Heart left ventricle (tissue), 16 donors: ENCODE measurements at places on chromosomes 3 and 15. TPM values are rescaled to one million over a fixed set of nuclear protein-coding genes. Genes with fewer than 3 reads are reported as not detected.

DNA sequence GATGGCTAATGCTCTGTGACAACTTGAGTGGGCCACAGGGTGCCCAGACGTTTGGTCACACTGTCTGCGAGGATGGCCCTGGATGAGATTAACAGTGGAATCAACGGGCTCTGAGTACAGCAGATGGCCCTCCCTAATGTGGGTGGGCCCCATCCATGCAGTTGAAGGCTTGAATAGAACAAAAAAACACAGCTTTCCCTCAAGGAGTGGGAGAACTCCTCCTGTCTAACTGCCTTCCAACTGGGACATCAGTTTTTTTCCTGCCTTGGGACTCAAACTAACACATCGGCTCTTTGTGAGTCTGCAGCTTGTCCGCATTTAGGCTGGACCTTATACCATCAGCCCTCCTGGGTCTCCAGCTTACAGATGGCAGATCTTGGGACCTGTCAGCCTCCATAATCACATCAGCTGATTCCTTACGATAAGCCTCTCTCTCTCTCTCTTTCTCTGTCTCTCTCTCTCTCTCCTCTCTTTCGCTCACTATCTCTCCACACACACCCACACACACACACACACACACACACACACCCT, 20.8 kb downstream of the FAM174B start:
- DNase-seq: no peak
- peaks cover 6% of the 10 kb centered on the region for H3K36me3 ChIP-seq
- no peak overlapping the region for H3K27ac ChIP-seq
- H3K4me1 ChIP-seq: peaks cover 43% of the 10 kb centered on the region

DNA sequence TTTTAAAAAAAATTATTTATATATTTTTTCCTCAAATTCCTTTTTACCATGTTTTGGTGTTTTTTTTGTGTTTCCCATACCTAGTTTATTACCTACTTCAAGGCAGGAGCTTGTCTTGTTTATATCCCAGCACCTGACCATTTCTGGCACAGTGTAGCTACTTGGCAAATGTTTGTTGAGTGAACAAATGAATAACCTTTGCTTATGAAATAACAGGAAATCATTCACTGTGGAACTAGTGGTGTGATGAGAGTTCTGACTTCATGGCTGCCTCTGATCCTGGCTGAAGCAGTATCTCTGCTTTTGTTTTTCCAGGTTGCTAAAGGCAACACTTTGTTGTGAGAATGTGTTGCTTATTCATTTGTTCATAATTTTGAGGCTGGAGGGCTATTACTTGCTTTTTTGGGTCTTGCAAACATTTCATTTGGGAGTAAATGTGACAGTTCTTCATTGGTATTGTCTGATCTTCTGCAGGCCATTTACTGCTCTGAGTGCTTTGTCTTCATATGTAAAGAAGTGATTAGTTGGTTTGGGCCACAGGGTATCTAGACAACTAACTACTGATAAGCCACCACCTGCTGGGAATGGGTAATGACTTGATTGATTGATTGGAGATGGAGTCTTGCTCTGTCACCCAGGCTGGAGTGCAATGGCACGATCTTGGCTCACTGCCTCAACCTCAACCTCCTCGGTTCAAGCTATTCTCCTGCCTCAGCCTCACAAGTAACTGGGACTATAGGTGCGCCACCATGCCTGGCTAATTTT, 5.7 kb downstream of the RAD54L2 start:
- H3K4me1 ChIP-seq: peaks cover 13% of the 10 kb centered on the region
- H3K36me3 ChIP-seq: peaks cover 52% of the 10 kb centered on the region
- no peak overlapping the region for H3K27ac ChIP-seq
- H3K4me3 ChIP-seq: no peak overlapping the region
- no peaks in the 10 kb centered on the region for H3K27me3 ChIP-seq

DNA sequence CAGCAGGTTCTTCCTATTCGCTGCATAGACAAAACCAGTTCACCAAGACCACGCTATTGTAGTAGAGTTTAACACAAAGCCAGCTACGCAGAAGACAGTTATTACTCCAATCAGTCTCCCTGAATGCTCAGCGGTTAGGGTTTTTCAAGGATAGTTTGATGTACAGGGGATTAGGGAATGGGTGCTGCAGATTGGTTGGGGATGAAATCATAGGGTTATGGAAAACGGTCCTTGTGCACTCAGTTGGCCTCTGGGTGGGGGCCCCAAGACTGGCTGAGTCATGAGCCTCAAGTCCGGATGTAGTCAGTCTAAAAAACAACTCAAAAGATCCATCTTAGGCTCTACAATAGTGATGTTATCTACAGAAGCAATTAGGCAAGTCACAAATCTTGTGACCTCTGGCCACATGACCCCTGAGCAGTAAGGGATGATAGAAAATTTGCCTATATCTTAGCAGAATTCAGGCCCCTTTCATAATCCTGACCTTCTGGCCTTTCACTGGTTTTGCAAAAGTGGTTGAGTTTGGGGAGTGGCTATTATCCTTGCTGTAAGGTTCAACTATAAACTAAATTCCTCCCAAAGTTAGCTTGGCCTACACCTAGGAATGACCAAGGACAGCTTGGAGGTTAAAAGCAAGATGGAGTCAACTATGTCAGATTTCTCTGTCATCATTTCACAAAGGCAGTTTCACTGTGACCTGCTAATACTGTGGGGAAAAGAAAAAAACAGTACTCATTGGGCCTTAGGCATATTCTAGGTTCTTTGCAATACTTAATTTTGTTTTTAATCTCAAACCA, 57.7 kb downstream of the LIPC start:
- H3K27me3 ChIP-seq: no peaks in the 10 kb centered on the region
- no peak overlapping the region for H3K4me3 ChIP-seq

- H3K27me3 ChIP-seq: peaks cover 8% of the 10 kb centered on the region
- H3K4me1 ChIP-seq: no peaks in the 10 kb centered on the region
- H3K4me3 ChIP-seq: no peak overlapping the region
- H3K36me3 ChIP-seq: no peaks in the 10 kb centered on the region
- no peak for DNase-seq
- no peak overlapping the region for H3K27ac ChIP-seq
These were observed 210.2 kb downstream of the TJP1 start for GRCh38 chr15:29612096-29612495.

DNA sequence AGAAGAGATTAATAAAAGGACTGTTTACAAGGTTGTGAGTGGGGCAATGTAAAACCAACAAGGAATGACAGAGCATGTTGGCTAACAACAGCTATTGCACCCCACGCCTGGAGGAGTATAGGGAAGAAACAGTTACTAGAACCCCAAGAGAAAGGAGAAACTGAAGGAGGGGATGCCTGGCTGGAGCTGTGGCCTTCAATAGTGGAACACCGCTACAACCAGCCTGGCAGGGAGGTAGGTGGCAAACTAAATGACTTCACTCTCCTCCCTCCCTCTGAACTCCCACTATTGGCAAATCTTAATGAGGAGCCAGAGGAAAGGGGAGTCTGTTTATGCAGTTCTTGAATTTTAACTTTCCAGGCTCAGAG, 7.2 kb upstream of the CD47 start:
- H3K4me3 ChIP-seq: no peak overlapping the region
- no peaks in the 10 kb centered on the region for H3K36me3 ChIP-seq
- H3K27ac ChIP-seq: no peak overlapping the region
- H3K27me3 ChIP-seq: no peaks in the 10 kb centered on the region
- no peaks in the 10 kb centered on the region for H3K4me1 ChIP-seq

GRCh38 chr3:126961191-126961790, 21.6 kb upstream of the PLXNA1 start:
- no peak overlapping the region for H3K4me3 ChIP-seq
- H3K27me3 ChIP-seq: no peaks in the 10 kb centered on the region
- peak; percentile 71 for DNase-seq
- peak overlapping the region; percentile 76 for H3K27ac ChIP-seq
- no peaks in the 10 kb centered on the region for H3K36me3 ChIP-seq
- H3K4me1 ChIP-seq: peaks cover 23% of the 10 kb centered on the region

DNA sequence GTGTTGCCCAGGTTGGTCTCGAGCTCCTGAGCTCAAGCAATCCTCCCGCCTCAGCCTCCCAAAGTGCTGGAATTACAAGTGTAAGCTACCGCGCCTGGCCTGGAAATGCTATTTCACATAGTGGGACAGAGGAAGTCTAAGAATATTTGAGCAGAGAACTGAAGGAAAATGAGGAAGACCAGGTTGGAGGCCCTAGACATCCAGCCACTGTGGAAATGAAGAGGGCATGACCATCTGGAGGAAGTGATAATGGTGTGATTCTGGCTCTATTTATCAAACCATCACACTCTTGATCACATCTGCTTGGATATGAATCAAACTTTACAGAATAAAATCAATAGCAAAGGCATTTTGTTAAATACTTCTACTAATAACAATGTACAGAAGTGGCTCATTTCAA, 65.9 kb upstream of the ARHGEF3 start:
- no peak overlapping the region for H3K4me3 ChIP-seq
- H3K27me3 ChIP-seq: no peaks in the 10 kb centered on the region
- H3K4me1 ChIP-seq: peaks cover 4% of the 10 kb centered on the region

DNA sequence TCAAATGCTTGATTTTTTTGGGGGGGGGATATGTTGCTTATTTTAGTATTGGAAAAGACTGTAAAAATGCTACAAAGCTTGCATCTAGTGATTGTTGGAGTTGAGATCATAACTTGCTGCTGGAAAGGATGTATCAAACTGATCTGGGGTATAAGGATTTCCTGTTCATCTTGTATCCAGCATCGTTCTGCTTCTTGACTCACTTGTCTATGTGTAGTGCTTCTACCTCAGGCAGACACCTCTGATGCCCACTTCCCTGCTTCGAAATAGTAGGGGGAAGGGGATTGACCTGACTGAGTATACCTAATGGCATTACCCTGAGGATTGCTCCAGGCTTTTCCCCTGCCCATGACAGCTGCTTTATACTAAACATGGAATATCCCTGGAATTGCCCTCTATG, 42.7 kb downstream of the STT3B start:
- peaks cover 51% of the 10 kb centered on the region for H3K4me1 ChIP-seq
- no peak for DNase-seq
- peaks cover 9% of the 10 kb centered on the region for H3K36me3 ChIP-seq
- no peak overlapping the region for H3K4me3 ChIP-seq
- H3K27me3 ChIP-seq: no peaks in the 10 kb centered on the region
- no peak overlapping the region for H3K27ac ChIP-seq

DNA sequence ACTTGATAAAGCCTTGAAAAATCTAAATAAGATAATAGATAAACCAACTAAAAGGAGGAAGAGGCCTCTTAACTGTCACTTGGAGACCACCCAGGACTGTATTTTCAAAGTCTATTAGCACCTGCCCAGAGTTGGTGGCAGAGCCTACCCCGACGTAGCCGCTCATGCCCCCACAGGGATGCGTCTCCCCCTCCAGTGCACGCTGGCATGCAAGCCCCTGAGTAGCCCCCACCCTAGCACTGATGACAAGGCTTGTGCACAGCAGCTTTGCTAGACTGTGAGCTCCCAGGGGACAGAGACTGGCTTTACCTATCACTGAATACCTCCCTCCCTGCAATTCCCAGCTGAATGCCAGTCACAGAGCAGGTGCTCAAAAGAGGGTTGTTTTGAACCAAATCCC, 54.1 kb upstream of the HES1 start:
- H3K36me3 ChIP-seq: no peaks in the 10 kb centered on the region
- no peak overlapping the region for H3K27ac ChIP-seq
- no peak overlapping the region for H3K4me3 ChIP-seq
- DNase-seq: no peak
- no peaks in the 10 kb centered on the region for H3K27me3 ChIP-seq

GRCh38 chr15:91252322-91252721, 152.3 kb downstream of the SV2B start:
- DNase-seq: no peak
- H3K4me1 ChIP-seq: no peaks in the 10 kb centered on the region
- no peaks in the 10 kb centered on the region for H3K27me3 ChIP-seq
- H3K36me3 ChIP-seq: no peaks in the 10 kb centered on the region

Gene CFAP44
- total RNA-seq: 1.4 TPM
